NCI-H1105 (cell line): ENCODE measurements at places on chromosomes 5 and 9.
A peak's percentile ranks its signal among the peaks of the same experiment; 100 is the strongest.

GRCh38 chr9:130987738-130988399 lies 21.1 kb upstream of the LAMC3 start:
- DNase-seq: no peak

DNA sequence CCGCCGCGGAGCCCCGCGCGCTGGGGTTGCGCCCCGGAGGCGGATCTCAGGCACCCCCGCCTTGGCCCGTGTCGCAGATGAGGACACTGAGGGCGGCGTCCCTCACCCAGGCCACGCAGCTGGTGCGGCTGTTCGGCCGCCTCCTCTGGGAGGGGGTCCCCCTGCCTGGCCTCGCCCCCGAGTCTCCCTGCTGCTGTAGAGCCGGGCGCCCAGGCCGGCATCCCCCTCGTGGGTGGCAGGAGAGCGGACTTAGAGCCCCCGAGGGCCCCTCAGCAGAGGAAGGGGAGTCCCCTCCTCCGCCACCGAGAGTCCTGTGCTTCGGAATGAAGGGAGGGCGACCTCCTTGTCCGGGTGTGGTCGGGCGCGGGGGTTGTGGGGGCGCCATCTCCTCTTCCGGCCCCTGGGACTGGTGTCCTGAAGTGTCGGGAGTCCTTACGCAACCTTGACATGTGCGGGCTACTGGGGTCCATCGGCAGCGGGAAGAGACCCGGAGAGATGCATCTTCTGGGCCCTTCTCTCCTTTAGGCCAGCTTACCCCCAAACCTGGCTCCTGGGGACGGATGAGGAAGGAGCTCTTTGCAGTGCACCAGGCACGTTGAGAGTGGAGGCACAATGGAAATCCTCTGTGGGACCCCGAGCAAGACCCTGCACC lies 11.7 kb upstream of the EXOSC2 start:
- no peak for DNase-seq

- no peak for DNase-seq
Measured at GRCh38 chr5:58127255-58128220, 332.3 kb downstream of the PLK2 start.

- no peak for DNase-seq
Measured at GRCh38 chr5:157650991-157651611, 1.1 kb downstream of the SOX30 start.

- DNase-seq: no peak
Measured at GRCh38 chr5:107289030-107289714, 381.6 kb downstream of the EFNA5 start.

DNA sequence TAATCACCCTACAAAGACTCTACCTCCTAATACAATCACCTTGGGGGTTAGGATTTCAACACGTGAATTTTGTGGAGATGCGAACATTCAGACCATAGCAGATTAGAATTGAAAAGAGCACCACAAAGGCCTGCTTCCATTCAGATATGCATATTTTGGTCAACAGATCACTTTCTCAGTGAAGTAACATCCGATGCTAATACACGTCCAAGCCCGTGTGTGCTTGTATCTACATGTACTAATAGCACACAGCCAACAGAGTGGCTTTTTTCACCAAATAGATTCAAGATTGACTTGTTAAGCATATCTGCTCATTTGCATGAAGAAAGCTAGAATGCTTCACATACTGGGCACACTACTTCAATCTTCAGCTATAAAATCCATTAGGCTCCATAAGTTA lies 35.6 kb upstream of the SSBP2 start:
- no peak for DNase-seq

DNA sequence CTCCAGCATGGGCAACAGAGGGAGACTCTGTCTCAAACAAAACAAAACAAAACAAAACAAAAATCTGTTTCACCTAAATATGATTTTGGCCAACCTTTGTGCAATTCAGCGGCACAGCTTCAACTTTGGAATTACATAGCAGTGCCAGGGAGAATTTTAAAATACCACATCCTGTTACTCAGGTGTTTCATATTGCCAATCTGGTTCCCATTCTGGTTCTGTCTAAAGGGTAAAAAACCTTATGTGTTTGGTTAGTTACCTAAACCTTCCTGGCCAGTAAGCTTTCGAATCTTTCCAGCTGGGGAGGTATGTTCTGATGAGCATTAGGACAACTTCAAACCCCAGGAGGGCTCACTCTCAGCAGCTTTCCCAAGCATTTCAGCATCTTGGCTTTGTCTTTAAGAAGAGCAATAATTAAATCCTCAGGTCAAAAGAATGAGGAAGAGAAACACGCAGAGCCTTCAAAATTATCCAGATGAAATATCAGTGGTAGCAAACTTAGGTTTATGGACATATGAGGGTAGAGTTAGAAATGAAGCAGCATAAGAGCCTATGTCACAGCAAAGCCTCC lies 2.7 kb downstream of the DAB2 start:
- DNase-seq: no peak

GRCh38 chr5:91224456-91224855 lies 158.7 kb downstream of the ARRDC3 start:
- no peak for DNase-seq

DNA sequence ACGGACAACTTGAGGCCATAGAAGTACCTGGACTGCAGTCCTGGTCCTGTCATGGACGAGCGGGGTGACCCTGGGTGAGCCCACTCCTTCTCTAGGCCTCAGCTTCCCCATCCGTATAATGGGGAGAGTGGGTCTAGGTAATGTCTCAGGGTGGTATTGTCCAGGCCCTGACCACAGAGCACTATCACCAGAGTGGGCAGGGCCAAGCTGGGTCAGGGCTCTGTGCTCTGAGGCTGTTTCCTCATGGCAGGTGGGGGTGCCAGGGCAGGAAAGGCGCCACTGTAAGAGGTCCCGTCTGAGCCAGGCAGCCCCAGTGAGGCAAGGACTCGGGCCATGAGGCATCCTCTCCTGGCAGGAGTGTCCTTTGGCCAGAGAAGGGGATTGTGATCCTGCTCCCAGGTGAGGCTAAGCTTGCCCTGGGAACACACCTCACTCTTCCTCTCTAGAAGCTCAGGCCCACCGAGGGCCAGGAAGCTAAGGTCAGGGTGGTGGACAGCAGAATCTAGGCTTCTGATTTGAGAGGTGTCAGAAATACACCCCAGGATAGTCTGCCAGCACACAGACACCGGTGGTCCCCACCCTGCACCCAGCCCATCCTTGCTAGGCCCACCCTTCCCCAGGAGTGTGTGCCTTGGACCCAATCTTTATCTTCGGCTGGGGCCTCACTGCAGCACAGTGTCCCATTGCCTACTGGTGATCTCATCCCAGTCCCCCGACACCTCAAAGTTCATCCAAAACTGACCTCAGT lies 1.5 kb upstream of the MYOZ3 start:
- DNase-seq: no peak

- no peak for DNase-seq
Measured at GRCh38 chr9:19154135-19154612, 26.9 kb upstream of the PLIN2 start.

DNA sequence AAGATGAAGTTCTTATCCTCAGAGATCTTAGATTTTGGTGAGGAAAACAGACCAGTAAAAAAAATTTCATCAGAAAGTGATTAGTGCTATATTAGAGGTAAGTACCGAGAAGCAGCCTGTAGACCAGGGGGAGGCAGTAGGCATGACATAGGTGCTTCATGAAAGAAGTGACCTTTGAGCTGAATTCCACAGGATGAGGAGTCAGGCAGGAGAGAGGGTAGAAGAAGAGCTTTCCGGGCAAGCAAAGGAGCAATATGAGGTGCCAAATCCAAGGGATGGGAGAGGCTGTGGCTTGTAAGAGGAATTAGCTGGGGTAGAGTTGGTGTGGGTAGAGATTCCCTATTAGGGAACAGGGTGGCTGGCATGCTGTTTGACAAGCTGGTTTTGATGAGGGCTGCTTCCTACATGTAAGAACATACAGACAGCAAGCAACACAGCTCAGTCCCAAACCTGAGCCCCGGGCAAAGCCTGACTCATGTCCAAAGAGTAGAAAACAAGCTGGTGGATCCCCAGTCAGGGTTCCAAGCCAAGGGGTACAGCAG lies 48.4 kb upstream of the PWWP2A start:
- DNase-seq: no peak

DNA sequence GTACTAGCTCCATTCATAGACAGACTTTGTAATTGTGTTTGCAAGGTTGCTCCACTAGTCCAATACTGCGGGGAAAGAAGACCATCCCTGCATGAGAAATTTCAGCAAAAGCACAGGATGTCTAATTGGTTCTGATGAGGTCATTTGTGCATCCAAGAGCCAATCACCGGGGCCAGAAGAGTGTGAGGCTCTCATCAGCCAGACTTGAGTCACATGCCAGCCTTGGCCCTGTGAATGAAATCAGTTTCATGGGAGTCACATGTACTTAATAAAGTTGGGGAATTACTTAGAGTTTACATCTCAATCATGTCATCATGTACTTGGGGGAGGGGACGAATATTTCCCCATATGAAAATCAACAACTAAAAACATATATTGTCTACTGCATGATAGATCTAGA lies 1236.0 kb downstream of the MAT2B start:
- no peak for DNase-seq

GRCh38 chr5:33091571-33092363 lies 349.0 kb upstream of the TARS1 start:
- no peak for DNase-seq

DNA sequence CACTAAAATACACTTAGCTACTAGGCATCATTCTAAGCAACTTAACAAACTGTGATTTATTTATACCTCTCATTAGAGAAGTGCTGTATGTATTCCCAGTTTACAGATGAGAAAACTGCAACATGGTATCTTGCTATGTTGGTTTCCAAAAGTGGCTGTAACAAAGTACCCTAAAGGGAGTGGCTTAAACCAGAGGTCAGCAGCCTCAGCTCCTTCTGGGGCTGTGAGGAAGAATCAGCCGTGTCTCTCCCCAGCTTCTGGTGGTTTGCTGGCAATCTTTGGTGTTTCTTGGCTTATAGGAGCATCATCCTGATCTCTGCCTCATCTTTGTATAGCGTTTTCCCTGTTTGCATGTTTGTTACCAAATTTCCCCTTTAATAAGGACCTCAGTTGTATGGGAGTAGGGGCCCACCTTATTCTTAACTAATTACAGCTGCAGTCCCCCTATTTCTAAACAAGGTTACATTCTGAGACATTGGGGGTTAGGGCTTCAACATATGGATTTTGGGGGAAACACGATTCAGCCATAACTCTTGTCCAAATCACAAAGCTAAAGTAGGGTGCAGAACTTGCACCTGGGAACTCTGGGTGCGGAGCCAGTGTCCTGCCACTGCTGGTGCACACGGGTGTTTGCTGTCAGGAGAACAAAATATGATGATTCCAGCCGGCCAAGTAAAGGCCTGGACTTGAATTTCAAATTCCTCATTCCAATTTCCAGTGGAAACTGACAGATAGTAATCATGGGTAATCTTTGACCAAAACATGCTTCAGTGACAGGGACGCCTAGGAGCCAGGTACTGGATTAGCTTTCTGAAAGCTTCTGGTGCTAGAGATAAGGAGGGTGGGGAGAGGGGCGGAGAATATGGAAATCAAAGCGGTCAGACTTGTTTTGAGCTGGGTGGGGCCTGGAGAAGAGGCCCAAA lies 43.3 kb downstream of the RAI14 start:
- no peak for DNase-seq

DNA sequence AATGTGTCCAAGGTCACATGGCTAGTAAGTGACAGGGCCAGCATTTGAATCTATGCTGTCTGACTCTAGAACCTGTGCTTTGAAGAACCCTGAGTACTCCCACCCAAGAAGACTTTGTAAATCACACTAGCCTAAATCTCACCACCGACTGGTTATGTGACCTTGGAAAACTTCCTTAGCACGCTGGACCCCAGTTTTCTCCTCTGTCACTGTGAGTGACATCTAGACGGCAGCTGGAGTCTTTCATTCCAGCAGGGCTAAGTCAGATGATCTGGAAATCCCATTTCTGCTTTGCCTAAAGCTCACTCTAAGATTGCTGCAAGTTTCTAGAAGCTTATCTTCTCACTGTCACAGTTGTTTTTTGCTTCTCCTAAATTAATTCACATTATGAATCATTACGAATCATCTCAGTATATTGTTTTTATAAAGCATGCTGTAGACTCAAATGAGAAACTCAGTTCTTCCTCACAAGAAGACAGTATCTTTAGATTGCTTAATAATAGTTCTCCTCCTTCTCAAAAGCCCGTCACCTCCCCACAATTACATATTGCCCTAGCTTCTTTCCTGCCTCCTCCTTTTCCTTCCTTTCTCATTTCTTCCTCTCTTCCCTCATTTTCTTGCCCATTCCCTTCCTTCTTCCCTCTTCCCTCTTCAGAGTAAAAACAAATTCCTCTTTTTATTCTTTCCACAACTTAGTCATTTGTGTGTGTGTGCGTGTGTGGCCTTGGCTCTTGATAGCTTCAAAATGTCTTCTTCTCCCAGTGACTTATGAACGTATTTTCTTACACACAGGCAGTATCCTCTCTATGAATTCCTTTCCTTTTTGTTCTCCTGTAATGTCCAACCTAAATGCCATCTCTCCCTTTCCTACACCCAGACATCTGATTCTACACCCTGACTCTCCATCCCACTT lies 16.8 kb downstream of the ALDOB start:
- no peak for DNase-seq

DNA sequence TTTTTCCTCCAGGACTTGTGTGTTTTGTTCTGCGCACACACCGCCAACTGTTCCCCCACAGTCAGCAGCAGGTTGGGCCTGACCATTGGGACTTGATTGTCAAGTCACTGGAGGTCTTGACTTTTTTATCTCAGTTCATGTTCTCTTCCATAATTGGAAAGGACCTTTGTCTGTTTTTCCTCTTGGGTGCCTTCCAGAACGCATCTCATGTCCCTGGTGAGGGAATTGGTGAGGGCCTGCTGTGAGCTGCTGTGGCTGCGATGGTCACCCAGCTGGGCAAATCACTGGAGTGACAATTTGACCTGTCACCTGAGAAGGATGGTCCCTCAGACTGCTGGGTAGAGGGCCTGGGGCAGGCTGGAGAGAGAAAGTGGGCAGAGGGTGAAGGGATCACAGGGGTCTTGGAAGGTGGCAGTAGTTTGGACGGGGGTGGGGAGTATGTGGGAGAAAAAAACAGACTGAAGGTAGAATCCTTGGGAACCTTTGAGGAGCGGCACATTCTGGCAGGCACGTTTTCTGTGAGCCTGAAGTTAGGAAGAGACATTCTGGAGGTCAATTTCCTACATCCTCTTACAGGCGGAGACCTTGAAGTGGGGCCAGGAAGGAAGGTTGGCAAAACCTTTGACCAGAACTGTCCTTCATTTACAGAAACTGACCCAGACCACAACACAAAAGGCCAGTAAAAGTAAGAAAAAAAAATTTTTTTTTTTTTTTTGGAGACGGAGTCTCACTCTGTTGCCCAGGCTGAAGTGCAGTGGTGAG lies 4.4 kb downstream of the CDK9 start:
- no peak for DNase-seq

GRCh38 chr5:152405145-152405544 lies at the start of gene NMUR2:
TSS of gene NMUR2 (minus strand) at chr5:152405279. CDS start at chr5:152405113, 166 bp downstream.
- DNase-seq: no peak

DNA sequence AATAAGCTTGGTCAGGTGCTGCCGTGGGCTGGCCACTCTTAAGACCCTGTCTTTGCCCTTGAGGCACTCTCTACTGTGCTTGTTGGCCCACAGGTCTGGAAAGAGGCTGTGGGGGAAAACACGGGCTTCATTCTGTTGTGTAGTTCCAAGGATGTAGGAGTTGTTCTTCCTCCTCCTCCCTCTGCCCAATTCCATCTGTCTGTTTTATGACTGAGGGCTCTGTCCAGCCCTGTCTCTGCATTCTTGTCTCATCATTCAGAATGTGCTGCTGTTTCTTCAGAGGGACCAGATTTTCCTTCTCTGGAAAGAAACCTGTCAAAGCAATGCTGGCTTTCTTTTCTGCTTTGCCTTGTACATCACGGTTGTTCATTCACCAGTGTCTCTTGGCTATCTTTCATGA lies 84.1 kb downstream of the MAP1B start:
- no peak for DNase-seq

- DNase-seq: no peak
Measured at GRCh38 chr9:81560851-81561732, 128.3 kb downstream of the TLE1 start.

- peak; percentile 41 for DNase-seq
Measured at GRCh38 chr5:78972654-78973428, 12.3 kb downstream of the ARSB start.
